ENCODE measurements at places on chromosomes 4 and X. TPM values are rescaled to one million over a fixed set of nuclear protein-coding genes. Genes with fewer than 3 reads are reported as not detected.

Gene CXCL6
- total RNA-seq = not detected

Gene VCX
- not detected for total RNA-seq

Gene RNF128
- not detected for total RNA-seq

Gene PDE6B
- total RNA-seq = 10.3 TPM

Gene ARHGAP36
- total RNA-seq = not detected

Gene TEC
- total RNA-seq = 1.4 TPM

Gene MAGEC2
- total RNA-seq = not detected

Gene HHIP
- not detected for total RNA-seq
